ENCODE measurements at places on chromosomes 7 and 10. TPM values are rescaled to one million over a fixed set of nuclear protein-coding genes. Genes with fewer than 3 reads are reported as not detected.

RGR gene
- not detected for total RNA-seq

GHRHR gene
- not detected for total RNA-seq

CDC123 gene
- total RNA-seq = 91.0 TPM

C7orf57 gene
- total RNA-seq = not detected

MKRN1 gene
- 153 TPM for total RNA-seq

DCLRE1C gene
- total RNA-seq = 15.2 TPM

CREB3L2 gene
- total RNA-seq = 6.2 TPM

HOXA3 gene
- total RNA-seq = under 0.01 TPM

PRF1 gene
- total RNA-seq = 60.4 TPM

HPS6 gene
- 22.6 TPM for total RNA-seq

PNLIPRP2 gene
- total RNA-seq = not detected

PRKAR2B gene
- 62.1 TPM for total RNA-seq

ADAM22 gene
- total RNA-seq = 0.94 TPM

CTTNBP2 gene
- 0.10 TPM for total RNA-seq

LRRC61 gene
- 15.6 TPM for total RNA-seq

WDR11 gene
- 59.5 TPM for total RNA-seq

MGAM2 gene
- 0.10 TPM for total RNA-seq

C10orf62 gene
- total RNA-seq = not detected

CYP26C1 gene
- not detected for total RNA-seq

HYAL4 gene
- total RNA-seq = not detected
